ENCODE measurements at places on chromosomes 3 and 15.

DNA sequence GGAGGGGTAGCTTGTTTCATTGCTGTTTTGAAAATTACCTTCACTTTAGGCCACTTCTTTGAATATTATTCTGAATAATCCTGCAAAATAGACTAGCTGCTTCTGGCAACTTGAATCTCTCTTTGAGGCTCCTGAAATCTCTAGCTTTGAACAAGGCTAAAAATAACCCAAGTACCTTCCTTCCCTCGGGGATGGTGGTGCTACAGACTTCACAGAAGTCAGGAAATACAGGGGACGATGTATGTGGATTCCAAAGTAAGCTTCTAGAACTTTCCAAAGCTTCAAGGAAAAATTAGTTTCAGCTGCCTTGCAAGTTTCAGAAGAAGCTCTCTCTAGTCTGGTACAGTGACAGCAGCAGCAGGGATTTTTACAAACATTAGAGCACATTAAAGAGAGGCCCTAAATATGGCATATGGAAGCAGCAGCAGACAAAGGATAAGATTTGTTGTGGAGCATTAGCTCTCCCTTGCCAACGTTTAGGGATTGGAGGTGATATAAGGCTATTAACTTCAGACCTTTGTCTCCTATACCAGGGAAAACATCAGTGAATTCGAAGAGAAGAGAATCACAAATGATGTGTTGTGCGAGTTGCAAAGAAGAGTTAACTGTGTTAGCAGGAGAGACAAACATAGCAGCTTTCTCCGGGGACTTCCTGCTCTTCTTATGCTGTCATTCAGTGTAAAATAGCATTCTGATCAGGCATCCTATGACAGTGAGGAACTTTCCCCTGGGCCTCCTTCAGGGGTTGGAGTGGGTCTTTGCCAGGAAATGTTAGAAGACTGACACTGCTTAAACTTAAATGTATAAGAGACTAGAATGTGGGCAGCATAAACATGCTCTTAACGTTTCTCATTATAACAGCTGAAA lies 783.0 kb upstream of the ARPP21 start:
- H3K36me3 ChIP-seq: no peaks in the 10 kb centered on the region
- H3K27me3 ChIP-seq: no peaks in the 10 kb centered on the region
- H3K27ac ChIP-seq: no peak overlapping the region
- H3K4me1 ChIP-seq: no peaks in the 10 kb centered on the region

- H3K27ac ChIP-seq: no peak overlapping the region
- DNase-seq: no peak
- no peak overlapping the region for H3K4me3 ChIP-seq
- H3K36me3 ChIP-seq: no peaks in the 10 kb centered on the region
- H3K4me1 ChIP-seq: no peaks in the 10 kb centered on the region
Measured at GRCh38 chr15:78304216-78305066, 5.0 kb upstream of the SKIC8 start.

DNA sequence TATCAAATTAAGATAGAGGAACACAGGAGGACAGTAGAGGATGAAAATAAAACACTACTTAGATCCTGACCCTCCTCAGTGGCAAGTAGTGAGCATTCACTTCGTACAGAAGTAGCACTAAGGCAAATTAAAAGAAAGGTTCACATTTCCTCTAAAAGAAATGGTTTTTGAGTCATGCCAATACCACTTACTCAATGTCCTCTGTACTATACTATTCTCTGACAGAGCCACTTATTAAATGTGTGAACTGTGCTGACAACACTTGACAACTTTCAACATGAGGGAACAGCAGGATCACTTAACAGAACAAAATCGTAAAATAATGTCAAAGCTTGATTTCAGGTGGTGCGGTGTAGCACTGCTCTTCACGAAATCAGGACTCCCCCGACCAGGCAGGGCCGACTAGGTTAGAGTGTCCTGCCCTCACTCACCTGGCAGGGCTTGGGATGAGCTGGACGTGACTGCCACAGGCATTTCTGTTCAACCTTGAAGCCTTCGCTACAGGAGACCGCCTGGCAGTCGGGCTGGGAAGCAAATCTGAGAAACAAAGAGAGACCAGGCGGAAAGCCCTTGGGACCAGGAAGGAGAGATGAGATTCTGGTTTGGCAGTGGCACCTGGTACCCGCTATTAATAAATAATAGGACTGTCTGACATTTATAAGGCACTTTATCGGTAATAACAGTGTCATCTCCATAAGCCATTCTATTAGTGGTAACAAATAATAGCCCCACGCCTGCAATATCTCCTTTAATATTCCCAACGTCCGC lies 611 bp upstream of the SLC27A2 start:
- H3K36me3 ChIP-seq: no peaks in the 10 kb centered on the region
- H3K27ac ChIP-seq: no peak overlapping the region
- DNase-seq: no peak
- H3K4me1 ChIP-seq: peaks cover 17% of the 10 kb centered on the region
- H3K4me3 ChIP-seq: peak overlapping the region; percentile 54

GRCh38 chr15:75828429-75828828 lies 14.8 kb upstream of the UBE2Q2 start:
- no peaks in the 10 kb centered on the region for H3K36me3 ChIP-seq
- no peaks in the 10 kb centered on the region for H3K27me3 ChIP-seq
- no peak for DNase-seq
- no peak overlapping the region for H3K27ac ChIP-seq
- H3K4me3 ChIP-seq: no peak overlapping the region

GRCh38 chr15:93250950-93251349 lies 161.9 kb upstream of the RGMA start:
- peak; percentile 43 for DNase-seq
- no peak overlapping the region for H3K4me3 ChIP-seq
- H3K36me3 ChIP-seq: no peaks in the 10 kb centered on the region
- no peaks in the 10 kb centered on the region for H3K4me1 ChIP-seq
- no peak overlapping the region for H3K27ac ChIP-seq

Measured in stomach (tissue), 19 donors.